ENCODE measurements at places on chromosomes 5 and 9.

DNA sequence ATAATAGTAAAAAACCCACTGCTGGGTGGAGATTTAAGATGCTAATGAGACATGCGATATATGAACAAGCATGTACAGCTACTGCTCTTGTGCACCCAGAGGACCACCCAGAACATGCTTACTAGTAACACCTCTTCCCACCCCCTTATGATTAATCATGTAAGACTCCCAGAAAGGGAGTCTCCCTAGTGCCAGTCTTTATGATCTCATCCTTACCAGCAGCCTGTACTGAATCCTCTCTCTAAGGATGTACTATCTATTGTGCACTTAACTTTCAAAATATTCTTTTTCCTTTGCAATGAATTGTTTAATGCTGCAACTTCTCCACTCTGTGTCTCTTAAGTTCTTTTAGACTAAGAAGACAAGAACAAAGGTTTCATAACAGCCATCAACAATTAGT, 9.1 kb upstream of the MAT2B start:
- DNase-seq, result no peak

DNA sequence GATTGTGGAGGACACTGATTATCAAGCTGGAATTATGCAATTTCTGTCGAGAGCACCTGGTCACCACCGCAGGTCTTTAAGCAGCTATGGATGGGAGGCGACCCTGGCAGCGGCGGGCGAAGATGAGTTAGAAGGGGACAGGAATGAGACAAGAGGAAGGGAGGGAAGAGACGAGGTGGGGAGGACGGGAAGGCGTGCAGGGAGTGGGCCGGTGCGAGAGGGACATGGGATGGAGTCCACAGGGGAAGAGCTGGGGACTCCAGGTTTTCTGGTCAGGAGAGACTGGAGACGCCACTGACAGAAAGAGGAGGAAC, 192.3 kb downstream of the MELK start:
- DNase-seq, result no peak

- no peak for DNase-seq
Observed at GRCh38 chr9:83533296-83533695, 4.9 kb downstream of the FRMD3 start.

DNA sequence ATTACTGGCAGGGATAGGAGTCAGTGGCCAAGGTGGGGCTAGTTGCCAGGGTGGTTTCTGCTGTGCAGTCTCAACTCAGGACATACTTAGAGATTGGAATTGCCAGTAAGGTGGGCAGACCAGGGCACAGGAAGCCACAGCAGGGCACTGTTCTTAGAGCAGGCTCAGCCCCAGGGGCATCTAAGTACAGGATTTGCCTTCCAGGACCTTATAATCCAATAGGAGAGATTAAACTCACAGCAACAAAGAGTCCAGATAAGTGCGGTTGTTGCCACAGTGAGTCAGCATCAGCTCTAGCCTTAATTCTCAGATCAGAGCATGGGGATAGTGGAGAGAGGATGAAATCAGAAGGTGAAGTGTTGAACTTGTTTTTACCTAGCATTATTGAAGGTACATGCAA, 265.8 kb upstream of the TRPC7 start:
- DNase-seq, result no peak

GRCh38 chr5:35487233-35488025, 130.2 kb upstream of the SPEF2 start:
- DNase-seq, result no peak

DNA sequence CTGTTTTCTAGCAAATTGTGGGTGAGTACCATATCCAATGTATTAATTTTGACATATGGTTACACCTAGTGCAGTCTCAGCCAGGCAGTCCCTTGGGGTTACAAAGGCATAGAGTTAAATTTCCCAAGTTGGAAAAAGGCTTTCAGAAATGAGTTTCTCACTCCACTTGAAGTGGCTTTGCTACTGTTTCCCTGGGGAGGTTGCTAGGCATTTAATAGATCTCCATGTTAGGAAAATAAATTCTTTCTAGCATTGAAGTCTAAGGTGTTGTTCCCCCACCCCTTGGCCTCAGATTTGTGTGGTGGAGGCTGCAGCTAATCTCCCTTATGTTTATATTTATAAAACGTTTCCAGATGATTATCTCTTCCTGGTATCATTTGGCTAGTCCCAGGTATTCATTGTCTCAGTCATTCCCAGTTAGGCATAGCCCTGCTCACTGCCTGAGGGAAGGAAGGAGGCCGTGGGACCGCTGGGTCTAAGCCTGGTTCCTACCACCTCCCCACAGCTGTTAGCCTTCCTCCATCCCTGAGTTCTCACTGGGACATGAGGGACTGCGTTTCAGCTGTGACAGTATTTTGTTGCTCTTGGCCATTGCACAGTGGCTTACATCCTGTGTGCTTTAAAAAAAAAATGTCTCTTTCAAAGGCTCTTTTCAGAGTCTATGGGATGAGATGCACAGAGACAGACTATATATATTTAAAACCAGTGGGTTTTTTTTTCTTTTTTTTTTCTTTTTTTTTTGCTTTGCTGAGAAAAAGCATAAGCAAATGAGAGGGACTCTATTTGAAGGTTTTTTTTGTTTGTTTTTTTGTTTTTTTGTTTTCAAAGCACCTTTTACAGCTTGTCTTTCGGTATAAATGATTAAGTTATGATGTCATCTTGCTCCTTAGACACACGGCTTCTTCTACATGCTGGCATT, 121.5 kb downstream of the MAST4 start:
- DNase-seq, result no peak

GRCh38 chr9:23663536-23663935, 162.5 kb downstream of the ELAVL2 start:
- no peak for DNase-seq

DNA sequence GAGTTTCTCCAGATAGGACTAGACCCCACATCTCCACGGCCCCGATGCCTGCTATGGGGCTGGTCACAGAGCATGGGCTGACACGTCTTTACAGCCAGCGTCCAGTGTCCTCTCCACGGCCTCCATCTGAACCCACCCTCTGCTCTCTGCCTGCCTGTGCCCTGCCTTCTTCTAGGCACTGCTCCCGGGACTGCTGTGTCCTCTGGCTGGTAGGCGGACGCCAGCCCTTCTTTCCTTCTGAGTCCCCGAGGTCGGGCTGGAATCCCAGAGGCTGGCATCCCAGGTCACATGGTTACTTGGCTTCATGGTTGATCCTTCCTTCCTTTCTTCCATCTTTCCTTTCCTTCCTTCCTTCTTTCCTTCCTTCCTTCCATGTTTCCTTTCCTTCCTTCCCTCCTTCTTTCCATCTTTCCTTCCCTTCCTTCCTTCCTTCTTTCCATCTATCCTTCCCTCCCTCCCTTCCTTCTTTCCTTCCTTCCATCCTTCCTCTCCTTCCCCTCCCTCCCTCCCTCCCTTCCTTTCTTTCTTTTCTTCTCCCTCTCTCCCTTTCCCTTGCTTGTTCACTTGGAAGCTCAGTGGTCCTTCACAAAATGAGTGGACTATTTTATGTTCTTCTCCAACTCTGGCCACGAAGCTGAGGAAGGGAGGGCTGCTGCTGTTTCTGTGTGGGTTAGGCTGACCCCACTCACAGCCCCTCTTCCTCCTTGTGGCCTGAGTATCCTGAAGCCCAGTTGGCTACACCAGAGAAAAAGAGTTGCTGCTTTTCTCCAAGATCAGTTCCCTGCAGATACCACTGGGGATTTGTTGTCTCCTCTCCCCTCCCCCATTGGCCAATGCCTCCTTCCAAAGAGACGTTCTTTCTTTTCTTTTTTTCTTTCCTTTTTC, 66.8 kb upstream of the NEURL1B start:
- DNase-seq, result no peak

DNA sequence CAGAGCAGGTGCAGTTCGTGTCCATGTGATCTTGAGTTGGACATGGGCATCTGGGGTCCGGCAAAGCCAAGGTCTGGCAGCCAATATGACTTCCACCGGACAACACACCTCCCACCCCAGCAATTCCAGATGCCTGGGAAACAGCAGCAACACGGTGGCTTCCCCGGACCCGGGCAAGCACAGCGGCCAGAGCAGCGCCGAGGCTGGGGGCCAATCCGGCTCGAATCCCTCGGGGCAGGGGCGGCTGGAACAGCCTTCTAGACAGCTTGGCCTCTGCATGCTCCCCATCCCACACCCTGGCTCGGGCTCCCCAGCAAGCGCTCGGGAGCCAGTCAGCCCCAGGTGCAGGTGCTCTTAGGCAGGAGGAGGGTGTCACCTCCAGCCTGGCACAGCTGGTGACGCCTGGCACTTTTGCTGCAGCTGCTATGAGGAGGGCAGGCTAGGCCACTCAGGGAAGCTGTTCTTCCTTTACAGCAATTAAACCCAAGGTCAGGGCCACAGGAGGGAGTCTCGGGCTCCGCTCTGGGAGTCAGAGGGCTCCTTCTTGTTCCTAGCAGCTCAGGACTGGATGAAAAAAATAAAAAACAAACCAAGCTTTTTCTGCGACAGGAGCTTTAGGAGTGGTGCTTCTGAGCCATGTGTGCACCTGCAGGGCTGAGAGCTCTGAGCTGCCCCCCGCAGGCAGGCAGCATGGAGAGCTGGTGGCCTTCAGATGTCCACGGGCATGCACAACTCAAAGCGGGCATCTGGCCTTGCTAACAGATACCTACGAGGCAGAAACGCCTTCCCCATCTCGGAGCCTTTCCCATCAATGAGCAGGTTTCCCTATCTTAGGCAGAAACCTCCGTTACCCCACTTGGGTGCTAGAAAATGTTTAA, 28.2 kb downstream of the DBH start:
- DNase-seq, result no peak

DNA sequence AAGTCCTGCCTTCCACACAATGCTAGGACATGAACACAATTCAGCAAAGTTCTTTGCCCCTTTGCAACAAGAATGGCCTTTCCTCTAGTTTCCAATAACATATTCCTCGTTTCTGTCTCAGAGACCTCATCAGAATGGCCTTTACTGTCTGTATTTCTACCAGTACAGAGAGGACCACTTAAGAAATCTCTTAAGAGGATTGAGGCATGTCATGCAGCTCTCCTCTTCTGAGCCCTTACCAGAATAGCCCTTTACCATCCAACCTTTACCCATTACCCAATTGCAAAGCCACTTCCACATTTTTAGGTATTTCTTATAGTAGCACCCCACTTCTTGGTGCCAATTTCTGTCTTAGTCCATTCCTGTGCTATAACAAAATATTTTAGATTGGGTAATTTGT, 20.3 kb downstream of the TNPO1 start:
- no peak for DNase-seq

DNA sequence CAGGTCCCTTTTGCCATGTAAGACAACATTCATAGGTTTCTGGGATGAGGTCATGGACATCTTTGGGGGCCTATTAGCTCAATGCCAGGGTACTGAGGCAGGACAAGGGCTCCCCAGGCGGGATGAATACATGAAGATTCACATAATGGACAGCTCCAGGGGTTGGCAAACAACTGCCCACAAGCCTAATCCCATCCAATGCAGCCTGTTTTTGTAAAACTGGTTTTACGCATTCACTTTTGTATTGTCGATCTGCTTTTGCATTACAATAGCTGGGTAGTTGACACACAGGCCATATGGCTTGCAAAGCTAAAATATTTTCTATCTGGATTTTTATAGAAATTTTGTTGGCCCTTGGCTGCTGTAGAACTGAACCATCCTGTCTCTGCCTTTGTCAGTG, 248.5 kb upstream of the PANK3 start:
- no peak for DNase-seq

- DNase-seq, result no peak
Observed at GRCh38 chr5:120260651-120261050, 203.4 kb upstream of the PRR16 start.
